ENCODE measurements at places on chromosomes 7 and 10.

GRCh38 chr7:5681979-5682546, 99.4 kb downstream of the RNF216 start:
- DNase-seq, result no peak

GRCh38 chr10:19932806-19933371, 116.7 kb downstream of the PLXDC2 start:
- DNase-seq, result no peak

GRCh38 chr7:119905495-119905894, 367.5 kb upstream of the KCND2 start:
- no peak for DNase-seq

DNA sequence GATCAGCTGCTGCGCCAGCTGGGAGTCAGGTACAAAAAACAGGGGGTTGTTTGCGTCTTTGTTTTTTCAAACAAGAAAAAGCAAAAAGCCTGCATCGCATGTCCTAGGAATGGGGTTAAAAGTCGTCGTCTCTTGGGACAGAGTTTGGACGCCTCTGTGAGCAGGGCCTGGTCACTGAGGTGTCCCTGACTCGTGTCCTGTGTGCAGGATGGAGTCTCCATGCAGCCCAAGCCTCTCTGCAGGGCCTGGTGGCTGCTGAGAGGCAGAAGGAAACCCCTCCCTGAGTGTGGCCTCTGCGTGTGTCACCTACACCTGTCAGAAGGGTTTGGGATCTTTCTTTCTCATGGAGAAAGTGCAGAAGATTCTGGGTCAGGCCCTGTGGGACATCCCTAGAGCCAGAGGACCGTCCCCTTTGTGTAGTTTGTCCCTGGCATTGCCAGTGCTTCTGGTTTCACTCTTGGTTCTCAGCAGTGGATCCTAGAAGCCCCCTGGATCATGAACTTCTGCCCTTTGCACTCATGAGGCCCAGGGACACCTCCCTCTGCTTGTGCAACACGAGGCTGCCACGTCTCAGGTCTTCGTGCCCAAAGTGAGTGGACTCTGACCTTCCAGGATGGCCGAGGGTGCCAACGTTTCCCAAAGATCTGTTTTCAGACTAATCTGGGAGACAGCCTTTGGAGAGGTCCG, 75.0 kb downstream of the PRKAG2 start:
- no peak for DNase-seq

DNA sequence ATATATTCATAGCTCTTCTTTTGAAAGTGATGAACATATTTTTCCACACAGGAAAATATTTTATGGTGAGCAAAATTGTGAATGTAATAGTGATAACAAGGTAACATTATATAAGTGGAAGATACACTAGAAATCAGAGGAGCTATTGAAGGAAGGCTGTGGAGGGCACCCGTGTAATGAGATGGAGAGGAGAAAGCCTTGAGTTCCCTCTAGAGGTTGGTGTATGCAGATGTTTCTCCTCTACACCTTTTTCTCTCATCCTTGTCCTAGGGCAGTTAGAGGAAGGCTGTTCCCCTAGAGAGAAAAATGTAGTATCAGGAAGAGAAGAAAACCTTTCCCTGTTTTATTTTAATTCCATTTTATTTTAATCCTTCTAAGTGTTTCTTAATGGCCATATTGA, 54.6 kb upstream of the NRG3 start:
- peak; percentile 7 for DNase-seq

GRCh38 chr7:149787428-149788299, 14.3 kb upstream of the ZNF467 start:
- peak; percentile 63 for DNase-seq

DNA sequence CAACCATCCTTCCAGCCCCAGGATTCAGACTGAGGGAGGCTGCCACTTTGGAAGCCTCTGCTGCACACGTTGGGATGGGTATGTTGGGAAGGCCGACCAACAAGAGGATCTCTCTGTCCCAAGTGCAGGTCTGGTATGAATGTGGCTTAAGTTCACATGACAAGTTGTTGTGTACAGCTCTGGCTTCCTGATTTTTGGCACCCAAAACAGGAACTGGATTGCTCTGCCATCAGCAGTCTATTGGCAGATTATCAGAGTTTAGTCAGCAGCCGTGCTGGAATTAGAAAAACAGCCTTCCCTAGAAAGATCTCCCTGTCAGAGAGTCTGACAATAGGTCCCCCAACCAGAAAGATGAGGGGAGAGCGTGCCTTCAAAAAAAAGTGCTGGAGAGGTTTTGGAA, 66.9 kb downstream of the GOLGA7B start:
- DNase-seq, result no peak

DNA sequence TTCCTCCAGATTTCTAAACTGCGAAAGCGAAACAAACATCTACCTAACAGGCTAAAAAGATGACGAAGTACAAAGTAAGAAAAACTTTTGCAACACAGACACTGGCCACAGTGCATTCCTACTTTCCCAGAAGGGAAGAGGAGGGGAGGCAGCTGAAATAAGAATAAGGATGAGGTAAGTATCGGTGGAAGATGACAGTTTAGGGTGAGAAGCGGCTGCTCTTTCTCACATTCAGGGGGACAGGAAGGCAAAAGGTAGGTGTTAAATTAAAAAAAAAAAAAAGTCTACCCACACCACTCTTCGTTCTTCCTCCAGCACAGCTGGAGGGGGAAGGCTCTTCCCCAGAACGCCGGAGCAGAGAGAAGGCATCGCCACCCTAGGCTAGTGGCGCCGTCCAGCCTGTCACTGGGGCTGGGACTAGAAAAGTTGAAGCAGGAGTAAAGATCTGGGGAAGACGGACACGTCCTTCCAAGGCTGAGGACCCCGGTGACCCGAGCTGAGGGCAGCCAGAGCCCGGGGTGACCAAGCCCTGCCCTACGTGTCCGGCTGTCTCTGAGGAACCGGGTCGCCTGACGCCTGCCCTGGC, 846 bp downstream of the DNAJC1 start:
- DNase-seq, result no peak

- no peak for DNase-seq
Observed at GRCh38 chr10:1465418-1465911, 271.9 kb downstream of the ADARB2 start.

GRCh38 chr7:130988443-130988842, 254.4 kb upstream of the KLF14 start:
- no peak for DNase-seq

DNA sequence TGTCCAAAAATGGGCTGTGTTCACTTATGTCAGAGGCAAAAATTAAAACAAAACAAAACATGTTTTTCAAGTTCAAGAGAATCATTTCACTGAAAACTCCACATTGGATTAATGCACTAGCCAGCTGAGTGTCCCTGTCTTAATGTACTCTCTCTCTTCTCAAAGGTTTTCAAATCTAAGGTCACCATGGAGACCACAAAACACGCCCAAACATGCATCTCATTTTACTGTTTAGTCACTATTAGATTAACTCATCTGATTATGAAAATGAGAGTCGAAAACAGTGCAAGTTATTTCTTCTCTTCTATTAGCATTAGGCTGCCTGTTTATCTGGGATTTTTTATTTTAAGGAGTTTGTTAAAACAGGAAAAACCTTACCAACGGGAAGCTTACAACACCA, 70.8 kb upstream of the ASAH2 start:
- no peak for DNase-seq

- peak; percentile 90 for DNase-seq
Observed at GRCh38 chr10:78913219-78914059, 155.3 kb upstream of the ZMIZ1 start.

- DNase-seq, result no peak
Observed at GRCh38 chr10:113273181-113274163, 279.4 kb upstream of the HABP2 start.

- no peak for DNase-seq
Observed at GRCh38 chr7:142513178-142513955, 235.9 kb upstream of the PRSS1 start.

DNA sequence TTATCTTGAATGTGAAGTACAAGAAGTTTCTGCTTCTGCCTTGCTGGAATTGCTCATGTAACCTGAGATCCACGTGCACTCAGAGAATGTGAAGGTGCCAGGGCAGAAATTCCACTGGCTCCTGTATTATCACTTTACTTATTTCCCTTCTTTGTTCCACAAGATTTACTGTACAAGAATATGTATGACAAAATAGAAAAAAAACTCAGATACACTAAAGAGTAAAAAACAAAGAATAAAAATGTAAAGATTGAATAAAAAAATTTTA, 43.0 kb downstream of the PLCE1 start:
- no peak for DNase-seq

DNA sequence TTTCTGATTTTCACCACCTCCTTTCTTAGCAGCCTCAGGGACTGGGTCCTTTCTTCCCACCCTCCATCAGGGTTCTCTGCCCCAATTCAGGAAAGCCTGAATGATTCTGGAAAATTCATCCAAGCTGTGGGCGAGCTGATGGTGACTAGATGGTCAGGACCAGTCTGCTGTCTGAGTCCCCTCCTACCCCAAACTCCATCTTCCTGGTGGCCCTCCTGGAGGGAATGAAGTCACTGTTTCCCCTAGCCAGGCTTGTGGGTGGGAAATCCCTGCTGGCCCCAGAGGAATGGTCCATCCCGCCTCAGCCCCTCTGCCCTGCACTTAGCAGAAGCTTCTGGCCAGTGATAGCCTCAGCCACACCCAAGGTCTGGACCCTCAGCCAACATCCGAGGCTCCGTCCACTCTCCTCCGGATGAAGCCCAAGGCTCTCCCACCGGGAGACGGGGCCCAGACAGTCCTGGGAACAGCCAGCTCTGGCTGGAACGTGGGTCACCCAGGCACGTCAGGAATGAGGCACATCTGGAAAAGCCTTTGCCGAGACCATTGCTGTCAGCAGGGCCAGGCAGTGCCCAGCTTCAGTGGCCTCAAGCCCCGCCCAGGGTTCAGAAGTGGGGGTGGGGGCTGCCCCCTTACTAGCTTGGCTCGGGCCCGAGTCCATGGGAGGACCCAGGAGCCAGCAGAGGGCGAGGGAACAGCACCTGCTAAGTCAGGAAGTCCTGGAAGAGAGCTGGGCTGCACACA, 4.0 kb upstream of the AQP1 start:
- no peak for DNase-seq

- DNase-seq, result no peak
Observed at GRCh38 chr7:52639981-52640380, 395.5 kb upstream of the POM121L12 start.

Measured in NCI-H345 (cell line).